Activated CD8-positive, alpha-beta T cell treated with anti-CD3 and anti-CD28 coated beads for 36 hours (primary cell): ENCODE measurements at places on chromosomes 1 and 21.
A peak's percentile ranks its signal among the peaks of the same experiment; 100 is the strongest.

- no peak overlapping the region for H3K27ac ChIP-seq
- peaks cover 6% of the 10 kb centered on the region for H3K27me3 ChIP-seq
- H3K36me3 ChIP-seq: no peaks in the 10 kb centered on the region
- no peak overlapping the region for H3K4me3 ChIP-seq
- peaks cover 2% of the 10 kb centered on the region for H3K4me1 ChIP-seq
Measured at GRCh38 chr21:34730194-34730593, 61.4 kb downstream of the CLIC6 start.

GRCh38 chr1:33350611-33351280 is 29.8 kb upstream of the A3GALT2 start:
- H3K27me3 ChIP-seq: no peaks in the 10 kb centered on the region
- peak overlapping the region; percentile 92 for H3K27ac ChIP-seq
- H3K36me3 ChIP-seq: peaks cover 23% of the 10 kb centered on the region

- no peaks in the 10 kb centered on the region for H3K36me3 ChIP-seq
- peaks cover 33% of the 10 kb centered on the region for H3K27me3 ChIP-seq
Measured at GRCh38 chr1:20008391-20008841, 29.0 kb upstream of the PLA2G2A start.

DNA sequence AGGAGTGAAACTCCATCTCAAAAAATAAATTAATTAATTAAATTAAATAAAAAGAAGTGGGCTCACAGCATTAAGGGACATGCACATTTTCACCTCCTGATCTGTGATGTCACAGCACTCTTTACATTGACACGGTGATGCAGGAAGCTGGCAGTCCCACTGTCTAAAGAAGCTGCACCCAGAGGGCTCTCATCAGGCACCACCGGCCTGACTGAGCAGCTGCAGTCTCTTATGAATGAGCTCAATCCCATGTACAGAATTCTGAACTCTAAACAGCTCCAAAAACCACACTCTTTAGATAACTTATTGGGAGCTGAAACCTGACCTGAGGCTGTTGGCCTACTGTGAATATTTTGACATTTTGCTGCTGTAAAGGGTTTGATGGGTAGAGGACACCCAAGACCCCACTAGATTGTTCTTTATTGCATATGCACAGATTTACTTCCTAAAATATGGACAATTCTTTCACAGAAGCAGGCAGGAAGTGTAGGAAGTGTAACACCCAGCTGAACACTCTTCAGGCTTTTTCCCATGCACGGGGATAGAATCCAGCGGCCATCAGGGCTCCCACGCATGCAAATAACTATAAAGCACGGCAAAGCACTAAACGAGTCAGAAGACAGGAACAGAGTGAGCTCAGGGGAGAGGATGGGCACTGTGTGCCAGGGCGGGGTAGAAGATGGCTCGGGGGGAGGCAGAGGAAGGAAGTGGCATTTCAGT is 46.2 kb downstream of the L1TD1 start:
- H3K4me3 ChIP-seq: no peak overlapping the region
- no peak overlapping the region for H3K27ac ChIP-seq
- DNase-seq: no peak
- H3K4me1 ChIP-seq: no peaks in the 10 kb centered on the region

DNA sequence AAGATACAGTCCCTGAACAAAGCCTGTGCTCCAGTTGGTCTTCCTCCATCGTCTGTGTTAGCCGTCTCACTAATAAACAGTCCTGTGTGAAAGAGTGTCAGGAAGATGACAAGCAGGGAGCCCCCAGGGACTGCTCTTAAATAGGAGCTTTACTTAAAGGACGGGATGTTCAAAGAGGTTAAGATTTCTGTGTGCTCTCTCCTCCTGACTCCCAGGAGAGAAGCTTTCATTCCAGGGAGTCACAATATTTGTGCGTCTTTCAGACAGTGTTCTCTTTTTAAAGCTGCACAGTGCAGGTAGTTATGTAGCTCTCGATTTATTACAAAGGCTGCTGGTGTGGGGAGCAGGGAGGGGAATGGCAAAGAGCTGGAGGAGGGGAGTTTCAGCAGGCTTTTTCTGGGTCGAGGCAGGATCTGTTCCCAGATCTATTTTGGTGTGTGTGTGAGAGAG is 43.5 kb downstream of the STYXL2 start:
- no peaks in the 10 kb centered on the region for H3K36me3 ChIP-seq
- H3K4me3 ChIP-seq: no peak overlapping the region
- no peak for DNase-seq
- no peaks in the 10 kb centered on the region for H3K4me1 ChIP-seq
- H3K27ac ChIP-seq: no peak overlapping the region

DNA sequence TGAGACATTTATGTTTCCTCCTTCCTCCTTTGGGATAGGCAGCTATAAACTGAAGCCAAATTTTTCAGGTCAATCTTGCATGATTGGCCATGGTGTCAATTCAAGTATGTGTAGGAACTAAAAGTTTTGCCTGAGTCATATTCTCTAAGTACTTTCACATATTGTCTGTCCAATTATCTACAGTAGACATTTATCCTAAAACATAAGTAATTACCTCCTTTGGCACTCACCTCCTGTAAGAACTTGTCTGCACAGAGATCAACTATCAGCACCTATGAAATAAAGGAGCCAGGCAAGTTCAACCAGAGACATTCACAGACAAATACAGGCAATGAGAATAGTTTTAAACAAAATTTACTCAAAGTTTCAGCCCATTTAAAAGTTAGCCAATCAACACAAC is 14.2 kb upstream of the BCAS2 start:
- H3K27ac ChIP-seq: no peak overlapping the region
- no peaks in the 10 kb centered on the region for H3K27me3 ChIP-seq
- H3K4me1 ChIP-seq: no peaks in the 10 kb centered on the region

DNA sequence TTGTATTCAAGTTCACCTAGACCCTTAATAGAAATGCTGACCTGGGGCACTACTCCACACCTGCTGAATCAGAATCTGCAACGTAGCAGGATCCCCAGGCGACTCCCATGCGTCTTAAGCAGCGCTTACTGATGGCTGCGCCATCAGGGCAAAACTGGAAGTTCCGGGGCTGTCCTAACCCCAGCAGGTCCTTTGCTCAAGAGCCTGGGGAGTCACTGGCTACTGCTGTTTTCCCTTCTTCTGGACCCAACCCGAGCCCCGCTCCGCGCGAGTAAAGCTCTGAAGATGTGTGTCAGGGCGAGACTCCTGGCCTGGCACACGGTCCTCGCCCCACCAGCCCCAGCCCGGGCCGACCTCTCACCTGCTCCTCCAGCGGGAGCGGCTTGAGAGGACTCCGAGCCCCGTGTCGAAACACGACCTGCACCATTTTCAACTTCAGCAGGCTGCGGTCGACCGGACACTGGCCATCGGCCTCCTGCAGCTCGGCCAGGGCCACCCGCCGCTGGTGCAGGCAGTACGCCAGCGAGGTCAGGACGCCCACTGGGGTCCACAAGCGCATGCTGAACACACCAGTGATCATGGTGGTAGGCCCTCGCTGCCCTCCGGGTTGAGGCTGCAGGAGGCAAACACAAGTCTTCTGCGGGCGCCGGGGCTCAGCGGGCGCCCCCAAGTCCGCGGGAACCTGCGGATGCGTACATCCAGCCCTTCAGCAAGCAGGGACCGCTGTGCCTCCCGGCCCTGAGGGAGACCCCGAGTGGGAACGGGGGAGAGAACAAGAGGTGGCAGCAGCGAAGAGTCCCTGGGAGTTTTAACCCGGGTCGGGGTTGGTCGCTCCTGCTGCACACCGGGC is 630 bp downstream of the ACP6 start:
- H3K27me3 ChIP-seq: peaks cover 4% of the 10 kb centered on the region
- peak; percentile 64 for DNase-seq
- H3K4me3 ChIP-seq: peak overlapping the region; percentile 90

GRCh38 chr1:24939040-24939674 is 9.1 kb upstream of the RUNX3 start:
- H3K27ac ChIP-seq: no peak overlapping the region
- H3K4me1 ChIP-seq: peaks cover 78% of the 10 kb centered on the region
- peaks cover 88% of the 10 kb centered on the region for H3K36me3 ChIP-seq
- no peak overlapping the region for H3K4me3 ChIP-seq

GRCh38 chr1:92502247-92502646 is 15.5 kb upstream of the GFI1 start:
- peak overlapping the region; percentile 56 for H3K27ac ChIP-seq
- no peak for DNase-seq
- peaks cover 41% of the 10 kb centered on the region for H3K4me1 ChIP-seq

DNA sequence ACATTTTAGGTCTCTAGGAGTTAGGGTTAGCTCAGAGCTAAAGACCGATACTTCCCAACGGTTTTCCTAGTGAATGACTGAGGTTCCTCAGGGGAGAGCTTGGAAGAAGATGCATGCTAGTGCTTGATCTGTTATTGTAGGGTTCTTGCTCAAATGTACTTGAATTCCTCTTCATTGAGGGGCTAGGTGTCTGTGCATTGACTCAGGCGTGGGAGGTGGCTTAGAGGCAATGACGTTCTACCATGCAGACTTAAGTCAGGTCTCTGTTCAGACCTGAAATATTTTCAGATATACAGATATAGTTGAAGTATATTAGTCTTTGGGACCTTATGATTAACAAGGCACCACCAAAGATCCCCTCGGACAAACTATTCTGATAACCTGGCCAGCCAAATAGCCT is 23.5 kb downstream of the S100A10 start:
- H3K4me3 ChIP-seq: no peak overlapping the region
- peaks cover 5% of the 10 kb centered on the region for H3K27me3 ChIP-seq

- H3K36me3 ChIP-seq: no peaks in the 10 kb centered on the region
- H3K27me3 ChIP-seq: peaks cover 9% of the 10 kb centered on the region
- no peak overlapping the region for H3K27ac ChIP-seq
- no peak for DNase-seq
Measured at GRCh38 chr1:42137766-42138165, 15.4 kb upstream of the GUCA2B start.

- H3K27me3 ChIP-seq: no peaks in the 10 kb centered on the region
- DNase-seq: no peak
- peaks cover 17% of the 10 kb centered on the region for H3K36me3 ChIP-seq
- peaks cover 76% of the 10 kb centered on the region for H3K4me1 ChIP-seq
Measured at GRCh38 chr21:25424634-25425033, 182.6 kb downstream of the MRPL39 start.

DNA sequence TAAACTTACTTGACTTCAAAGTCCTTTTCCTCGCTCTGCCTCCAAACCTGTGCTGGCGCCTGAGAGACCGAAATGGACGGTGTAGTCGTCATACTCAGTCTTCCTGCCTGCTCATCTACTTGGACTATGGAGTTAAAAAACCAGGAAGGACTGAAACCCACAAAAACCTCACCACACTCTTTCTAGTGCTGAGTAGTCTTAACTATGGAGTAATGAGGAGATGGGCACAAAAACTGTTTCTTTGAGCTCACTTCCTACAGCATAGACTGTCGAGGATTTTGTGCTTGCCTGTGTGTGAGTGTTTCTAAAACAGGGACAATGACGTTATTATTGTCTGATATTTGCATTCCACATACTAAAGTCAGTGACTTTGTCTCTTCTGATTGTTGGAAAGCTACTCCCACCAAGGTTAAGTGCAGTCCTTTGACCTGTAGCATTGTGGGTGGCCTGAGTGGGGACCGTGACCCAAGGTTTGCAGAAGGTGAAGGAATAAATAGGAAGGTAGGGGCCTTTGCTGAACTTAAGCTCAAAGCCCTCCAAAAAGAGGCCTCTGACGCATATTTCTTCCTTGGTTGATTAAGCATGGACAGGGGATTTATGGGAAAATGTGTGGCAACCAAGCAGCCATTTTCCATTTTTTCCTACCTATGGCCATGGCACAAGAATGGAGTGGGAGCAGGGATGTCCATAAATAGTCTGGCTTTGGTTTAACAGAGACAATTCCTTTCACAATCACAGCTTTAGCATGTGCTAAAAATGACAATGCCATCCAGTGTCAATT is 109.6 kb downstream of the ZBTB18 start:
- DNase-seq: no peak
- no peak overlapping the region for H3K27ac ChIP-seq
- H3K4me1 ChIP-seq: no peaks in the 10 kb centered on the region
- no peak overlapping the region for H3K4me3 ChIP-seq
- H3K36me3 ChIP-seq: no peaks in the 10 kb centered on the region

DNA sequence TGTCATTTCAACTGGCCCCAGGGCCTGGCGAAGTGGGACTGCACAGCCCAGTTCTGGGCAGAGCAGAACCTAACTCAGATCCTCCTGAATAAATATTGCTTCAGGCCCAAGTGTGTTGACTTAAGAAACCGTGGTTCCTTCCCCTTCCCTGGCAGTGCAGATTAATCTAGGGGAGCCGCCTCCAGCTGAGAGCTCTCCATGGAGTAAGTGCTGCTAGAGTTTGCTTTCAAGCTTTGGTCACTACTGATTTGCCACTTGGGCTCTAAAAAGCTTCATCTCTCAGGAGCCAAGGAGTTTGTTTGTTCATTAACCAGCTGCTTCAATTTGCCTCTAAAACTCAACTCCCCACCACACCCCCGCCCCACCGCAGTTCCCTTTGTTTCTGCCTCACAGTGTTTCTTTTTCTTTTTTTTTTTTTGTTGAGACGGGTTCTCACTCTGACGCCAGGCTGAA is 112.1 kb downstream of the DTL start:
- no peak overlapping the region for H3K27ac ChIP-seq
- no peak overlapping the region for H3K4me3 ChIP-seq
- DNase-seq: no peak
- peaks cover 2% of the 10 kb centered on the region for H3K36me3 ChIP-seq

DNA sequence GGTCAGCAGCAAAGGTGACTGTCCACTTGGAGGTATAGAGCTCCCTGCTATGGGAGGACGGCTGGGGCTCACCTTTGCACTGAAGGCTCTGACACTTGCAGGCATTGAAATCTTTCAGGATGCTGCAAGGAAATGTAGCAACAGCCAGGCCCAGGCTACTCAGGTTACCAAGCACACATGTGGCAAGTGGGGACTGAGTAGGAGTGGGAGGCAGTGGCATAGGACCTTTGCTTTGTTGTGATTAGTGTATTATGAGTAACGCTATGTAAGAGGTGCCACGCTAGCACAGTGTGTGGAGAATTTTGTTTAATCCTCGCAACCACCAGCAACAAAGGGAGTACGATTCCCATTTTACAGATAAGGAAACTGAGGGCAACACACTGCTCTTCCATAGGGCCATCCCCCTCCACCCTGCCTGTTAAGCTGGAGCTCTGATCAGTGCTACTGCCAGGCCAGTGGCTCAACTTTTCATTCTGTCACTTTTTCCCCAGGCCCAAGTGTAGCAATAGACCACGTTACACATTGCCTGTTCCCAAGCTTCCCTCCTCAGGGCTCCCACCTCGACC is 21.2 kb downstream of the TMEM63A start:
- peaks cover 23% of the 10 kb centered on the region for H3K4me1 ChIP-seq
- no peaks in the 10 kb centered on the region for H3K27me3 ChIP-seq
- no peak overlapping the region for H3K4me3 ChIP-seq
- no peak for DNase-seq
- H3K27ac ChIP-seq: no peak overlapping the region

DNA sequence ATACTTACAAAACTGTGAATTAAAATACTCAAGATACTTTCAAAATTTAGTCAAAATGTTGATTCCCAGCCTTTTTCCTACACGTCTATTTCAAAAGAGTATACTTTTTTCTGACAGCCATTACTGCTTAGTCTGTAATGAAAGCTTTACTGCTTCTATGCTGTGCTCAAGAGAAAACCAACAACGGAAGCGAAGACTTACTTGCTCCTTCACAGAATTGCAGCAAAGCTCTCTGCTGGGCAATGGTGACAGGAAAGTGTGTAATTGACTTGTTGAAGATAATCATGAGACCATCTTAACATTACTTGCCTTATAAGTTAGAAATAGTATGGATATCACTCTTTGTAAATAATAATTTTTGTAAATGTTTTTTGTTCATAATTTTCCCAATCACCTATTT is 1.7 kb upstream of the DYNLT5 start:
- DNase-seq: no peak
- peaks cover 8% of the 10 kb centered on the region for H3K4me1 ChIP-seq
- H3K36me3 ChIP-seq: no peaks in the 10 kb centered on the region
- H3K27me3 ChIP-seq: peaks cover 42% of the 10 kb centered on the region
